Esophagus squamous epithelium (tissue), 5 donors: ENCODE measurements at places on chromosomes 4 and X.

DNA sequence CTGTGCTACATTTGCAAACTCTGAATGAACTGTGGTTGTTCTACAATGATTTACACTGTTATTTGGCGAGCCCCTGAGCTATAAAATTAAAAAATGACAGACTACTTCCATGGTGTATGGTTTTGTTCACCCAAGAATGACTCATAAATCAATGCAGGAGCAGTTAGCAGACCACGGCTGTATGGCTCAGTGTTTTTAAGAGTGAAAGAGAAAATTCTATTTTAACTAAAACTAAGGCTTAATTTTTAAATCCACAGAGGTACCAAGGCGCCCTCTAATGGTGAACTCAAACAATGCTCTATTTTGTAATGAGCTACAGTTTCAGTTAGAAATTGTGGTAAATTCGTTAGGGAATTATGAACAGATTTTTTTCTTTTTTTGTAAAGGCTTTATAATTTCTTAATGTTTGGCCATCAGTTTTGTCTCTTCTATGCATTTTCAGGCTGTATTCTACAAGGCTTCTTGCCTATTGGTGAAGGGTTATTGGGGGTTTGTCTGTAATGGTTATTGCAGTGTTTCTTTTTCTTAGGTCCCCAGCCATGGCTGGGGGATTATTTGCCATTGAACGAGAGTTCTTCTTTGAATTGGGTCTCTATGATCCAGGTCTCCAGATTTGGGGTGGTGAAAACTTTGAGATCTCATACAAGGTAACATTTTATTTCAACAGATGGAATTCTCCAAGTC, 32.5 kb downstream of the HMGB2 start:
- DNase-seq, result no peak

DNA sequence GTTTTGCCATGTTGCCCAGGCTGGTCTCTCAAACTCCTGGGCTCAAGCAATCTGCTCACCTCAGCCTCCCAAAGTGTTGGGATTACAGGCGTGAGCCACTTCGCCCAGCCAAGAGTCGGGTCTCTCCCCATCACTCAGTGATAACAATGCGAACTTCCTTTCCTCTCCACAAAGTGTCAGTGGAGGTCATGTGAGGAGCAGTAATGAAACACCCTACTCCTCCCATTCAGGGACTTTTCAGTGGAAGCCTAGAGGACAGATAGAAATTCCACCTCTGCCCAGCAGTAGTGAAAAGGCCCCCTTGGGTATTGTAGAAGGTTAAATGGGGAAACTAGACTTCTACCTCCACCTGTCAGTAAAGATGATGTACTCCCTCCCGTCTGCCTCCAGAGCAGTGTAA, 141.9 kb upstream of the STK26 start:
- no peak for DNase-seq

- no peak for DNase-seq
Observed at GRCh38 chrX:136154998-136155397, 7.7 kb downstream of the FHL1 start.

DNA sequence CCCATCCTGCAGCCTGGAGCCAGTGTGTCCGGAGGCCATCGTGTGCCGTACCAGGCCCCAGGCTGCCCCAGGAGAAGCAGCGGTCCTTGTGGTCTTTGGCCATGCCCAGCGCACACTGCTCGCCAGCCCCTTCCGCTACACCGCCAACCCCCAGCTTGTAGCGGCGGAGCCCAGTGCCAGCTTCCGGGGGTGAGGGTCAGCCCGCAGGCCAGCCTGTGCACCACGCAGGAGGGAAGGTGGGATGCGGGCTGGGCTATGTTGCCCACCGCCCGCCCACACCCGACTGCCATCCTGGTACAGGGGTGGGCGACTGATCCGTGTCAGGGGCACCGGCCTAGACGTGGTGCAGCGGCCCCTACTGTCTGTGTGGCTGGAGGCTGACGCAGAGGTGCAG, 7.6 kb upstream of the SRPK3 start:
- no peak for DNase-seq

GRCh38 chrX:150692296-150692695, 900 bp upstream of the MTMR1 start:
- no peak for DNase-seq
